NCI-H1694 (cell line): ENCODE measurements at places on chromosomes 5 and 9.

GRCh38 chr9:31388660-31389059 lies 995.8 kb upstream of the ACO1 start:
- no peak for DNase-seq

GRCh38 chr9:98970532-98971041 lies 26.9 kb downstream of the COL15A1 start:
- no peak for DNase-seq

GRCh38 chr9:130857864-130858738 lies 23.0 kb downstream of the ABL1 start:
- peak; percentile 38 for DNase-seq

DNA sequence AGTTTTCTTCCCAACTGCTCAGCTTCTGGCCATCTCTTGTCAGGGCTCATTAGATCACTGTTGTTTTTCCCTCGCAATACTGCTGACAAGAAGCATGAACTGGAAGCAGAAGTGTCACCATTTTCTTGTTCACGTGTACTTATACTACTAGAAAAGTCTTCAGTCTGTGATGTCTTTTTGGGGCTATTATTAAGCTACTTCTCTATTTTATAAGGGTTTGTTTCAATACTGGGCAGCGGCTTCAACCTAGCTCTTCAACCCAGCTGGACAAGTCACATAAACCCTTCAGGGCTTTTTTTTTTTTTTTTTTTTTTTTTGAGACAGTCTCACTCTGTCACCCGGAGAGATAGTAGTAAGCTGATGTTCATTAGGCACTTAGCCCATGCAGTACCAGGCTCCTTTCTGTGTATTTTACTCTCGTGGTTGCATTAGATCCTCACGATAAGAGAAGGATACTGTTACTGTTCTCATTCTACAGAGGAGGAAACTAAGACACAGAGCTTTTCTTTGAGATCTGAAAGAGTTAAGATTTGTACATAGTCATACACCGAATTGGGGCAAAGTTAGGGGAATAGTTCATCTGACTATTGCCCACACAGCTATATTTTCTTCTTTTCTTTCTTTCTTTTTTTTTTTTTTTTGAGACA lies 20.5 kb downstream of the RAPGEF1 start:
- DNase-seq: no peak

DNA sequence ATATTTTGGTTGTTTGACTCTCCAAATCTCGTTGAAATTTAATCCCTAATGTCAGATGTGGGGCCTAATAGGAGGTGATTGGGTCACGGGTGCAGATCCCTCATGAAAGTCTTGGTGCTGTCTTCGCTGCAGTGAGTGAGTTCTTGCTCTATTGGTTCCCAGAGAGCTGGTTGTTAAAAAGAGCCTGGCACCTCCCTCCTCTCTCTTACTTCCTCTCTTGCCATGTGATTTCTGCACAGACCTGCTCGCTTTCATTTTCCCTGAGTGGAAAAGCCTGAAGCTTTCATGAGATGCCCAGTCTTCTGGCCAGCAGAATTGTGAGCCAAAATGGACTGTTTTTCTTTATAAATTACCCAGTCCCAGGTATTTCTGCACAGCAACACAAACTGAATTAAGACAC lies 221.6 kb downstream of the MAT2B start:
- no peak for DNase-seq

GRCh38 chr5:110086658-110087388 lies 397.1 kb downstream of the MAN2A1 start:
- DNase-seq: no peak

- no peak for DNase-seq
Observed at GRCh38 chr9:123320814-123321213, 35.2 kb upstream of the CRB2 start.

GRCh38 chr9:123590499-123590898 lies 234.5 kb downstream of the CRB2 start:
- no peak for DNase-seq

GRCh38 chr9:98530275-98530674 lies 178.5 kb downstream of the GABBR2 start:
- no peak for DNase-seq

- DNase-seq: no peak
Observed at GRCh38 chr9:109971226-109971625, 191.2 kb downstream of the PALM2AKAP2 start.
